ENCODE measurements at places on chromosomes 4 and X. TPM values are rescaled to one million over a fixed set of nuclear protein-coding genes. Genes with fewer than 3 reads are reported as not detected.
A peak's percentile ranks its signal among the peaks of the same experiment; 100 is the strongest.

DNA sequence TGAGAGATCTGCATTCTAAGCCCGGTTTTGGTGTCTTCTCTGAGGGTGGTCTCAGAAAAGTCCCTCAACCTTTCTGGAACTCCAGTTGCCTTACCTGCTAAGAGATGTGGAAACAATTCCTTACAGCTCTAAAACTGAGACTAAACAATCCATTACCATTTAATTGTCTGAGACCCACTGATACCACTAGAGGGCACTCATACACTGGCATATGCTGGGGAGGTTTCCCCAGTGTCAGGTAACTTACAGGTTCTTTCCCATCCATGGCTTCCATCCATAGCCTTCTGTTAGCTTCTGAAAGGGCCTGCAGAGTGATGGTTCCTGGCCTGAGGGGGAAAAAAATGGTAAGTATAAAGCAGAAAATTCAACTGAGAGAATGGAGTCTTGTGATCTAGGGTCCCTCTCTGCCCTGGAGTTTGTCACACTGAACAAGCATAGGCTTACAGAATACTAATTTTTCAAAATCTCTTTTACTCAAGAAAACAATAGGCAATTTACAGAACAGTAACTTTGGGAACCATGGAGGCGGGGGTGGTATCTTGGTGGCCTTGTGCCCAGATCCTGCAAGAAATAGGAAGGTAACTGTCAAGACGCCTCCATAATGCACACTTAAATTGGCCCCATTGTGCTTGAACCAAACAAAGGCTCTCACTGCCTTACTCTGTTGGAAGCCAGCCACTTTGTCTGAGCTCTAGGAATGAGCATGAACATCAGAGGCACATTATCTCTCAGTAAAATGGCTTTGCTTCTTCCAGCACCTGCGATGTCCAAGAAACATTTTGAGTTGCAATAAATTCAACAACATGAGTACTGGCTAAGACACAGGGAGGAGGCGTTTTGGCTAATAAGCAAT is 236.1 kb downstream of the OPHN1 start:
- peak; percentile 71 for DNase-seq

GRCh38 chrX:78199851-78200250 is 60.4 kb upstream of the TAF9B start:
- DNase-seq: peak; percentile 42

- DNase-seq: peak; percentile 82
Measured at GRCh38 chr4:151004222-151004621, 10.9 kb downstream of the LRBA start.

- DNase-seq: no peak
Measured at GRCh38 chr4:76301068-76301774, 5.3 kb upstream of the STBD1 start.

DNA sequence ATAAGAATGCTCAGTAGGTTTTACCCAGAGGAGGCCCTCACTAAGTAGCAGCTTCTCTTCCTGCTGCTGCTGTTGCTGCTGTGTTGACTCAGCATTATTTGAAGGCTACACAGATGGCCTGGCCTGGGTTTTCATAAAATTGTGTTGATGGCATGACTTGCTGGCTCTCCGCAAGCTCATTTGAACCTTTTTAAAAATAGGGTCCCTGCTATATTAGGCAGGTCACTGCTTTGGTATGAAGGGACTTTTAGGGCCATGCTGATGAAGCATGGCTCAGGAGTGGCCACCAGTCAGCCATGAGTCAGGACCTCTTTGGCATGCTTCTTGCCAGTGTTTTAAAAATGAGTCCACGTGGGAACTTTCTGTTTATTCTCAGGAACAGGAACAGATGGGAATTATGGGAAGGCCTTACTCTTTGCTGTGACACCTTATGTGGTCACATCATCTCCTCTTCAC is 128.7 kb downstream of the MID1IP1 start:
- no peak for DNase-seq

GRCh38 chrX:78476701-78477100 is 149.3 kb upstream of the CYSLTR1 start:
- DNase-seq: no peak

DNA sequence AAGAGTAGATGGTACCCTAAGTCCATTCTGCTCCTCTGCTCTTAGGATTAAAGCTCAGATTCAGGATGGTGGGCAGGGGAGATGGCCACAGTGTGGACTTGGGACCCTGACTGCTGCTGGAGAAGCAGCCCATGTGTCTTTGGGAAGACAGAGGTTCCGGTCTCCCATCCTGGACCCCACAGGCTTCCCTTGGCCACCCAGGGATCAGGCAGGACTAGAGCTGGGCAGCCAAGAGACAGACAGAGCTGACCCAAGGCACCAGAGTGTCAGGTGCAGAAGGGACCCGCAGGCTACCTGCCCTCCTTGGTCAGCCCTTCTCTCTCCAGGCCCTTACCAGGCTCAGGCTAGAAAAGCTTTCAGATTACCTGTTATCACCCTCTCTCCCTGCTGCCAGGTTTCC is 25.7 kb upstream of the SHROOM4 start:
- DNase-seq: no peak

DNA sequence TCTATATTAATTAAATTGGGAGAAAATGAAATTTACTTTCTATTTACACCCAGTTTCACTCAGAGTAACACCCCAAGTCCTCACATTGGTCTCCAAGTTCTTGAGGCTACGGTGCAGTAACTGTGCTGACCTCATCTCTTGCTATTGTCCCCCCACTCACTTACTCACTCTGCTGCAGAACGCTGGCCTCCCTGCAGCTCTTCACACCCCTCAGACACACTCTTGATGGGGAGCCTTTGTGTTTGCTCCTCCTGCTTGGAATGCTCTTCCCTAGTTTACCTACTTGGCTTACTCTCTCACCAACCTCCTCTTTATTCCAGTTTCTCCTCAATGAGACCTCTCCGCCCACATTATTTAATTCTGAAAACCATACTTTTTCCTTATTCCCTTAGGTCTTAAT is 22.2 kb upstream of the SPARCL1 start:
- DNase-seq: no peak

- no peak for DNase-seq
Measured at GRCh38 chrX:150582338-150582948, 14.0 kb downstream of the MTM1 start.

Gene GAGE13
- not detected for total RNA-seq
